Activated naive CD4-positive, alpha-beta T cell treated with Interleukin-2 at 50 U/mL for 16 hours (primary cell): ENCODE measurements at places on chromosomes 6 and 20.

DNA sequence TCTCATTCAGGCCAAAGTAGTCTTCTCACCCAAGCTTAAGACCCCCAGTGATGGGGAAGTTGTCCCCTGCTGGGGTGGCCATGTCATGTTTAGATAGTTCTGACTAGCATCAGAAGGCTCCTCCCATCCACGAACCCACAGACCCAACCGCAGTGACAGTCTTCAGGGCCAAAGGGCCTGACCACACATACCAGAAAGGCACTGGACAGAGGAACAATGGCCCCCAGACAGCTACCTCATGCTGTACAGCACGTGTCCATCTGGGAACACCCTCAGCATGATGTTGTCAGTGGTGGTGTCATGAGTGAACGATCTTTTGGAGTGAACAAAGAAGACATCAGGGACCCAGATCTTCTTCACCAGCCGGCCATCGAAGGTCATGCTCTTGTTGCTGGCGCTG lies 46.3 kb downstream of the GABRR2 start:
- no peak for DNase-seq

- DNase-seq: no peak
Measured at GRCh38 chr20:34553366-34553867, 5.1 kb upstream of the MAP1LC3A start.

GRCh38 chr6:49462599-49462926 lies 490 bp downstream of the MMUT start:
- DNase-seq: no peak

DNA sequence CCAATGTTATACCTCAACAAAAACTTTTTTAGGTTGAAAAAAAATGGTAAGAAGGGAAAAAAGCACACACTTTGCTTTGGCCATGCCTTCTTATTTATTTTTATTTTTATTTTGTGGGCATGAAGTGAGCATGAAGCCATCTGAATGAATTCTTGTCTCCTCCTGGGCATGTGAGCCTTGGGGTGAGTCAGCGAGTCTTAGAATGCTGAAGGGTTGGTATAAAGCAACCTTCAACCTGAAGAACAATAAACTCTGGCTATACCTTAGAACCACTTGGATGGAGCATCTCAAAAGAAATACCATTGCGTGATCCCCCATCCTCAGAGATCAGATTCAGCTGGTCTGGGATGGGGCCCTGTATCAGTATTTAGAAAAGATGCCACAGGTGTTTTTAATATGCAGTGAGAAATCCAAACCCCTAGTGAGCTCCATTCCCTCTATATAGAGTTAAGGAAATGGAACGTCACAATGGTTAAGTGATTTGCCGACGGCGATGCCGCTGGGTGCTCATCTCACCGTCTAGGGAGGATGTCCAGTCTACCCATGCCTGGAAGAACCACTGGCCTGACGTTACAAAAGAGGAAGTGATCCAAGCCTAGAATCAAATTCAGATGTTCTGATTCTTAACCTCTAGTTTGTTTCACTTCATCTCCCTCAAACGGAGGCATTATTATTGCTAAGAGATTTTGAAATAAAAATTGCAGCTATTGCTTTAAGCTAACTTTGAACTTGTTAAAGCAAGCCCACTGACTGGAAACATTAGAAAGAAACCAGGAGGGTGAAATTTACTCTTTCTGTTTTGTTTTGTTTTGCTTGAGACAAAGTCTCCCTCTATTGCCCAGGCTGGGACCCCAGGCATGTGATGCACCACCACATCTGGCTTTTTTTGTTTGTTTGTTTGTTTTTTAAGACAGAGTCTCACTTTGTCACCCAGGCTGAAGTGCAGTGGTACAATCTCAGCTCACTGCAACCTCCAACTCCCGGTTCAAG lies 67.1 kb downstream of the EDN1 start:
- DNase-seq: no peak
